ENCODE measurements at places on chromosomes 13 and 19. TPM values are rescaled to one million over a fixed set of nuclear protein-coding genes. Genes with fewer than 3 reads are reported as not detected.

Gene PSG7
- not detected for total RNA-seq

DNA sequence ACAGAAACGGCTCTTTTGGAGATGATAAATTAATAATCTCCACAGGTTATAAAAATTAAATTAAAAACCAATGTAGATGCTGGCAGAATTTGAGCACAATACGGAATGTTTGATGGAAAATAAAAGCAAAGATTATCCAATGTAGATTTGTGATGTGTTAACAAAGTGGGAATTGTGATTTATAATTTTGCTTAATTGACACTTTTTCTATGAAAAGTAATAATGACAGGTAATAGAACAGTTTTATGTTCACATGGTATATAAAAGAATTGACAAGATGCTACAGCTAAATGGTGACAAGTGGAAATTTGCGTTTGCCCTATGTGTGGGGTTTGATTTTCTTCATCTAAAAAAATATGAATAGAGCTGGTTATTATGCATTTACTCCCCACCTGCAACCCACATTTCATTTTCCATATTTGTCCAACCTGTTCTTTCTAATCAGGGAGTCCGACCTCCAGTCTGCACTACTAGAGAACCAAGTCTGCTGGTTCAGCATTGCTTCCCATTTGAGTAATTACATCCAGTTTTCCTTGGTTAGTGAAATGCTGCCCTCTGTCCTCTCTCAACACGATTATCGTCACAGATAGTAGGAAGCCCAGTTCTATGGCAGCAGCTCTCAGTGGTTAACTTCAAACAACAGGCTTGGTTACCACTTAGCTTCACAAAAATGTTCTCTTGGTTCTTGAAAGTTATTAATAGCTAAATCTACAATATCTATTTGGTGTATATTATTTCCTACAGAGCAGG, 61.4 kb upstream of the SLITRK1 start:
- no peak for DNase-seq

Gene KLF2
- total RNA-seq = 16.6 TPM

DNA sequence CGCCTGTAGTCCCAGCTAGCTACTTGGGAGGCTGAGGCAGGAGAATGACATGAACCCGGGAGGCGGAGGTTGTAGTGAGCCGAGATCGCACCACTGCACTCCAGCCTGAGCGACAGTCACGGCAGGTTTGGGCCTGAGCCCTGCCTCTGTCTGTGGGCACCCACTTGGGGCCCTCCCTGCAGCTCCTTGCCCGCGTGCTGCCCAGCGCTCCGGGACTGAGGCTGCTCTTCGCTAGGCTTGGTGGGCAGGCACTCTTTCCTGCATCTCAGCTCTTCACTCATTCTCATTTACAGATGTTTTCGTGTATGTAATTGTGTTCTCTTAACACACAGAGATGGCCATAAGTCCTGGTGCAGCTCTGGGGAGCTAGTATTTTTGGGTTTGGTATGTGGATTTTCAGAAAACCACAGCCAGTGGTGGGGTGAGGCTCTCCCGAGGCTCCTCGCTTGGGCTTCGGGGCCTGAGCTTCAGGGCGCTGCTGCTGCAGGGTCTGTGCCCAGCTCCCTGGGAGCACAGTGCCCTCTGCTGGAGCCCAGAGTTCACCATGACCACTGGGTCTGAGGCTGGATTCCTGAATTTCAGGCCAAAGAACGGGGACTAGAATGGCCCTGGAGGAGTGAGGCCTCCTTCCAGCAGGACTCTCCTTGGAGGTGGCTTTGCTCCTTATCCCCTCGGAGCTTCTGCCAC, 15.2 kb downstream of the UPF1 start:
- DNase-seq = peak; percentile 99

DNA sequence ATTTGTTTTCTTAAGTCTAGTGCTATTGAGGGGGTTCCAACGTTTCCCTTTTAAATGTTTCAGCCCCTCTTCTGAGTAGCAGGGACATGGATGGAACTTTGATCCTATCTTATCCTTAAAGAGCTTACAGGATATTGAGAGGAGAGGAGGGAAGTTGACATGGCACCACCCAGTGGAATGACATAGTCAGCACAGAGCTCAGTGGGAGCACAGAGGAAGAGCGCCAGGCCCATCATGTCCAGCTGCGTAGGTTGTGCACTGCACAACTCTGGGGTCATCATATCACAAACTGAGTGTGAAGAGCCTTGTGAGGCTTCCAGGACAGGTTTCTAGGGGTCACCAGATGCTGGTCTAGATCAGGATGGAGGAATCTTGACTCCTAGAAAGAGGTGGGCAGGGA, 4.6 kb upstream of the CDC42EP5 start:
- DNase-seq = peak; percentile 67

Data from osteoblast (primary cell).